ENCODE measurements at places on chromosomes 7 and 10.

GRCh38 chr7:54483523-54483922 is 58.7 kb upstream of the VSTM2A start:
- no peak for DNase-seq

DNA sequence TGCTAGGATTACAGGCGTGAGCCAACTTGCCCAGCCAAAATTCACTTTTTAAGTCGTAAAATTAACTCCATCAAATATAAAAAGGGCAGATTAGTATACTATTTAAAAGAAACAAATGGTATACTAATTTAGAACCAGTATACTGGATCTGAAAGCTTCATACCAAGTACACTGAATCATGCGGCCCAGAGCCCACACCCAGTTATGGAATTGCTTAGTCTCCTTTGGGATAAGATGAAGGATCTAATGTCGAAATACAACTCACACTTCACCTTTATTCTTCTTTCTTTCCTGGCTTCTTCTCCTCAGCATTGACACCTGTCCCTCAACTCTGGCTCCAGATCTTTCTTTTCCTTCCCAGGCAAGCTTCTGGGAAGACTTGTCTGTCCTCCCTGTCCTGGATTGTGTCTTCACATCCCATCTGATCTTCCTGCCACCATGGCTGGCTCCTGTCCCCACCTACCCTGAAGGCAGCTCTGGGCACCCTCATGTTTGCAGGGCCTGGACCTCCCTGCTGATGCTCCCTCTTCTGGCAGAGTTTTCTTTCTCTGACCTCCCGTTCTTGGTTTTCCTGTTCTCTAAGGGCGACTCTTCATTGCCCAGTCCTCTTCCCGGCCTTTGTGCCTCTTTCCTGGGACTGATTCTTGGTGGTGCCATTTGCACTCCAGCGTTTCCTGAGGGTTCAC is 57.8 kb upstream of the CTBP2 start:
- DNase-seq, result no peak

GRCh38 chr10:112456533-112456932 is 9.5 kb downstream of the VTI1A start:
- no peak for DNase-seq

DNA sequence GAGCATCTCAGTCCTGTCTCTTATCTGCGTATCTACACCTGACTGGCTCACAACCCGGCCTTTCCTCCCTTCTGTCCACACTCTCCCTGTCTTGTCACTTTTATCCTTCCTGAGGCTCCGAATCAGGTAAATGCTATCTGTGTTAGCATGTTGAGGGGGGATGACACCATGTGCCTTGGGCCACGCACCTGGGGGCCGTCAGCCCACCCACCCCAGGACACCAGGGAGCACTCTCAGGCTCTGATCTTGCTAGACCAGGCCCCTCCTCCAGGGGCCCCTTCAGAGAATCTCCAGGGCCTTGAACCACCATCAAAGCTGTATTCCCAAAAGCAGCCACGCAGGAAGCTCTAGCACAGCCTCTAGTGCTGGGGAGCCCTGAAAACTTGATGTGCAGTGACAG is 278.7 kb upstream of the SHH start:
- no peak for DNase-seq

DNA sequence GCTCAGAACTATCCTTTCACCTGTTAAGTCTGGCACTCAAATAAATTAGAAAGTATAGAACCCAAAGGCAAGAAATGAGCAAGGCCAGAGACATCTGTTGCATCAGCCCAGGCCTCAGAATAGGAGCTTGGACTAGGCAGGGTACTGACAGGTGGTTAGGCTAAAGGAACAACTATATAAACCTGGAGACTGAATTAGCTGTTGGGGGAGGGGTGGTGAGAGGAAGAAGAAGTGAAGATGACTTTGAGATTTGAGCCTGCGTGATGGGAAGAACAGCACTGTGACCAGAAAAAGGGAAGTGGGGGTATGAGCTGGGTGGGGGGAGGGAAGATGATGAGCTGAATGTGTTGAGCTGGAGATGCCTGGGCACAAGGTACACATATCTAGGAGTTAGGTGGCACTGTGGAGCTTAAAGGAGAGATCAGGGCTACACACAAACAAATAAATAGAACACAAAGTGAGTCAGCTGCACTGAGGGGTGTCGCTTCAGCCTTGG is 244.7 kb downstream of the PTEN start:
- DNase-seq, result peak; percentile 36

DNA sequence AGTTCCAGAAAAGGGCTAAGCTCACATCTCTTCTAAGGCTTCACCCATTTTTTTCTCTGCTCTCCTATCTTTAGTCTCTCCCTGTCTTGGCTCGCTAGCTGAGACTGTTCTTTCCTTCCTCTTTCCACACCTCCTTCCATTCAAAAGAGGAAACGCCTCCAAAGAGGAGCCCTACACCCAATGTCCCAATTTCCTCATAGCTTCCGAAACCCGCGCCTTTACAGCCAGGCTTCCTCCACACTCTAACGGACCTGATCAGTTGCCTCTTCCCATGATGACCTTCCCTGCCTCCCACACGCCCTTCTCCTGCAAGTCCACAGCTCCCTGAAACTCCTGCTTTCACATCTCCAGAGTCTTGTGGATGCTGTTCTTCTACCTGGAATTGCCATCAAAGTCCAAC is 71.7 kb downstream of the COBL start:
- no peak for DNase-seq

- no peak for DNase-seq
These were observed 46.3 kb upstream of the HBP1 start for GRCh38 chr7:107122486-107122911.

GRCh38 chr7:131173145-131173890 is 154.4 kb upstream of the MKLN1 start:
- peak; percentile 94 for DNase-seq

GRCh38 chr10:43585981-43586729 is 11.7 kb upstream of the ZNF239 start:
- DNase-seq, result no peak

- no peak for DNase-seq
These were observed 417.8 kb upstream of the LRRN3 start for GRCh38 chr7:110673148-110673547.

- DNase-seq, result no peak
These were observed 11.5 kb downstream of the VIM start for GRCh38 chr10:17239345-17240085.

Data from A549 (cell line).